ENCODE measurements at places on chromosomes 3 and 15. TPM values are rescaled to one million over a fixed set of nuclear protein-coding genes. Genes with fewer than 3 reads are reported as not detected.

GRCh38 chr3:73432023-73432705, 192.6 kb downstream of the PDZRN3 start:
- DNase-seq: peak; percentile 69
- no peaks in the 10 kb centered on the region for H3K27me3 ChIP-seq
- peak overlapping the region; percentile 18 for H3K4me3 ChIP-seq
- H3K4me1 ChIP-seq: peaks cover 92% of the 10 kb centered on the region
- H3K27ac ChIP-seq: peak overlapping the region; percentile 21

GRCh38 chr3:127110982-127111693, 81.8 kb upstream of the PRR23E start:
- no peak overlapping the region for H3K27ac ChIP-seq
- H3K4me3 ChIP-seq: no peak overlapping the region
- DNase-seq: no peak
- no peaks in the 10 kb centered on the region for H3K4me1 ChIP-seq
- no peaks in the 10 kb centered on the region for H3K27me3 ChIP-seq

Gene CKMT1A
- polyA plus RNA-seq: 105 TPM

Gene GOLGA6A
- polyA plus RNA-seq: not detected

GRCh38 chr15:64443747-64444621, 16.4 kb upstream of the ZNF609 start:
- H3K27ac ChIP-seq: peak overlapping the region; percentile 37
- peak; percentile 9 for DNase-seq
- peaks cover 6% of the 10 kb centered on the region for H3K36me3 ChIP-seq
- H3K27me3 ChIP-seq: no peaks in the 10 kb centered on the region
- H3K4me1 ChIP-seq: peaks cover 21% of the 10 kb centered on the region
- no peak overlapping the region for H3K4me3 ChIP-seq

GRCh38 chr15:48825075-48825474, 14.2 kb upstream of the CEP152 start:
- no peak for DNase-seq
- H3K4me1 ChIP-seq: no peaks in the 10 kb centered on the region
- no peaks in the 10 kb centered on the region for H3K27me3 ChIP-seq
- H3K36me3 ChIP-seq: no peaks in the 10 kb centered on the region

DNA sequence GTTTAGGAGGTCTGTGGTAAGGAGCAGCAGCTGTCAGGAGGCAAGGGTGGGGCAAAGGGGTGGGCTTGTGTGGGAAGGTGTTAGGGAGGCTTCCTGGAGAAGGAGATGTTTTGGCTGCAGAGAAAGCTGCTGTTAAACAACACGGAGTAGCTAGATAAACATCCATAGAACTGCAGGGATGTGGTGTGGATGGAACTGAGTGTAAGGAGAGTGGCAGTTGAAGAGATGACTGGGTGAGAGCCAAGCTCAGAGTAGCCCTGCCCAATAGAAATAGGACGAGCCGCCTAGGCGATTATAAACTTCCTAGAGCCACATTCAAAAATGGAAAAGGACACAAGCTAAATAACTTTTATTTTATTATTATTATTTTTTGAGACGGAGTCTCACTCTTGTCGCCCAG, 19.9 kb downstream of the RPLP1 start:
- H3K27me3 ChIP-seq: no peaks in the 10 kb centered on the region
- no peak for DNase-seq
- no peak overlapping the region for H3K27ac ChIP-seq
- no peaks in the 10 kb centered on the region for H3K36me3 ChIP-seq

DNA sequence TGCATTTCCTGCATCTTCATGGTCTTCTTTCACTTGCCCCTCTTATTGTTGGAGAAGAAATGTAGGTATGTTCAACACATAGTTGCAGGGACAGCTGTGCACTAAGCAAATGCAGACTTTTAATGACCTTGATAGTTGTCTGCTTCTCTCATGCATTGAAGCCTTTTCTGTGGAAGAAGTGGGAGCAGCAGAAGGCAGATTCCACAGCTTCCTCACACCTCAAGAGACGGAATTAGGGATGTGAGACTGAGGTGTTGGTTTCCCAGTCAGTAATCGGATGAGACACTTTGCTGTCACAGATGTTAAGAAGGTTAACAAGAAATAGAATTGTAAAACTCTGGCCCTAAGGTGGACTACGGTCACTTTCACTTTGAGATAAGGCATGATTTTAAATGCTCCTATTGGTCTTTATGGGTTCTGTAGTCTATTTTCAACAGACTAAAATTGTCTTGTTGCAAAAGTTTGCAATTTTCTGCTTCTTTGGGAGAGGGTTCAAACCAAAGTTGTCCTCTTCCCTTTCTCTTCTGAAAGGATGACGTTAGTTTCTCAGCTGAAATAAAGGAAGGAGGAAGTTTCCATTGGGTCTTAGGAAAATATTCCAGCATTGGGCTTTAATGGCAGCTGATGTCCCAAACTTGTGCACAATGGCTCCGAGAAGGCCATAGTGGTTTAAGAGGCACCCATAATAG, 117.4 kb downstream of the LPP start:
- no peak overlapping the region for H3K4me3 ChIP-seq
- peaks cover 97% of the 10 kb centered on the region for H3K4me1 ChIP-seq
- H3K36me3 ChIP-seq: no peaks in the 10 kb centered on the region
- DNase-seq: no peak
- H3K27me3 ChIP-seq: no peaks in the 10 kb centered on the region
- H3K27ac ChIP-seq: peak overlapping the region; percentile 94

- no peak overlapping the region for H3K4me3 ChIP-seq
- H3K4me1 ChIP-seq: no peaks in the 10 kb centered on the region
- H3K27ac ChIP-seq: no peak overlapping the region
- no peaks in the 10 kb centered on the region for H3K36me3 ChIP-seq
- no peaks in the 10 kb centered on the region for H3K27me3 ChIP-seq
- peak; percentile 64 for DNase-seq
These were observed 150.5 kb downstream of the CFAP20DC start for GRCh38 chr3:58899159-58899952.

GRCh38 chr3:103006526-103007183, 571.8 kb downstream of the ZPLD1 start:
- no peak overlapping the region for H3K4me3 ChIP-seq
- DNase-seq: no peak
- no peaks in the 10 kb centered on the region for H3K27me3 ChIP-seq
- no peaks in the 10 kb centered on the region for H3K36me3 ChIP-seq

DNA sequence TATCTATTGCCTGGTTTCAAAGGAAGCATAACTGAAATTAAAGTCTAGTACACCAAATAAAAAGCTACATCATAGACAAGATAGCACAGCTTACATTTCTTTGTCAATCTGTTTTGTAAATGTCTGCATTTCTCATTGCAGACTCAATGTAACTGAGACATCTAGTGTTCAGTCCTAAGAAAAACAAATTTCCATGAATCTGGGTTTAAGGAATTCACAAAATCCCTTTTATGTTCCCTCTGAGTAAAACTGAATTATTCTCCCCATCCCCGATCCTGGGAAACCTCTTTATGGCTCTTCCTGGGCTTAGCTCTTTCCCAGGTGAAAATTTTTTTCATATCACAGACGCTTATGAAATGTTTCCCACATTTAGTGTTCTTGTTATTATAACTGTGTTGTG, 21.6 kb upstream of the RASA2 start:
- no peaks in the 10 kb centered on the region for H3K27me3 ChIP-seq
- H3K4me3 ChIP-seq: no peak overlapping the region
- H3K27ac ChIP-seq: no peak overlapping the region
- DNase-seq: no peak
- peaks cover 3% of the 10 kb centered on the region for H3K4me1 ChIP-seq
- no peaks in the 10 kb centered on the region for H3K36me3 ChIP-seq

Gene FSIP1
- 12.6 TPM for polyA plus RNA-seq

Gene IGSF10
- polyA plus RNA-seq: 0.60 TPM

Gene PPP1R14D
- polyA plus RNA-seq: 211 TPM

DNA sequence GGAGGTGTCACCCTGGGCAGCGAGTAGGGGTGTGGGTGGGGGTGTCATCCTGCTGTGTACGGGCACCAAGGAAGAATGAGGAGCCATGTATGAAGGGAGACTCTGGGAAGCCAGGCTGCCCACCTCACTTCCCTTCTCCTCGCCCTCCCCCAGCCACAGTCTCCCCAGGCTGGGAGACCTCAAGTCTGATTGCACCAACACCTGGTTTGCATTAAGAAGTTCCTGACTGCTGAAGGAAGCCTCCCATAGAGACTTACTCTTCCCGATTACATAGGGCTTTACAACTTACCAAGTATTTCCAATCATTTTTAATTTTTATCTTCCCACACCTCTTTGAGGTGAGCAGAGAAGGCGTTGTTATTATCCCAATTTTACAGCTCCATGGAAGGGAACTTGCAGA, 29.5 kb upstream of the SMAD3 start:
- no peak overlapping the region for H3K27ac ChIP-seq
- no peak overlapping the region for H3K4me3 ChIP-seq
- DNase-seq: no peak

DNA sequence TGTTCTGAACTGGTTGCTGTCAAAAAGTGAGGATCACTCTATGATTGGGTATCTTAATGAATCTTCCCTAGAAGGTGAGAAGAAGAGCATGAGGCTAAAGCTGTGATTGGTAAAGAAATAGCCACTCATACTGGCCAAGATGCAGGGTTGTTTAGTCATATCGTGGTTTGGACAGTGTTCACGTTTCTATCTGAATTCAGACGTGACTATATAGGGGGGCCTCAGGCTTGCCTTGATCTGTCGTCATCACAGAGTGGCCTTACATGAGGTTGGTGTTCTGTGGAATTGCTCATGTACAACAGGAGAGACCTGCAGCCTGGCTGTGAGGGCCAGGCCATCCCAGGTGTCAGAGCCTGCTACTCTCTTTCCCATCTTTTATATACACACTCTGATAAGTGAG, 12.4 kb downstream of the RTP2 start:
- no peaks in the 10 kb centered on the region for H3K4me1 ChIP-seq
- no peaks in the 10 kb centered on the region for H3K27me3 ChIP-seq
- no peak overlapping the region for H3K4me3 ChIP-seq
- no peaks in the 10 kb centered on the region for H3K36me3 ChIP-seq
- DNase-seq: no peak

- no peak overlapping the region for H3K4me3 ChIP-seq
- H3K4me1 ChIP-seq: no peaks in the 10 kb centered on the region
- H3K36me3 ChIP-seq: no peaks in the 10 kb centered on the region
- H3K27ac ChIP-seq: no peak overlapping the region
- no peak for DNase-seq
These were observed 61.3 kb upstream of the VGLL4 start for GRCh38 chr3:11705049-11705448.

DNA sequence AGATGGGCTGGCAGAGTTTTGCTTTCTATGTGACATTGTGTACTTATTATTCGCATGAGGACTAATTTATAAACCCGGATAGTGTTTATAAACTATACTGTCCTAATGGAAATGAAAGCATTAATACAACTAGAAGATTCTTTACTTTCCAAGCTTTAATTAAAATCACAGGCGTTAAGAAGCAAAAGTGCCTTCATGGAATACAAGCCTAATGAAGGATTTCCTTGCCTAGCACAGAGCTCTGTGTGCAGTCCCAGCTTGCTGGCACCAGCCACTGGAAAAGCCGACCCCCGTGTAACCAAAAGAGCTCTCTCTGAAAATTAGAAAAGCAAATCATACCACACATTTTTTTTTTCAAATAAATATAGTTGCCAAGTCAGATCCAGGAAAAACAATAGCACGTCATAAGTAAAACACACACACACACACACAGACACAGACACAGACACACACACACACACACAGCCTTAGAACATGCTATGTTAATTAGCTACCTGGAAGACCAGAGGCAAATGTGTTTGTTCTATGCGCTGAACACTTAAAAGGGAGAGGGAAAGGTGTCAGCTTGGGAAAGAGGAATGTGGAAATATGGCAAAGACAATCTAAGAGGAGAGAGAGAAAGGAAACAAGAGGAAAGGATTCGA, 1084.2 kb downstream of the TUSC7 start:
- no peak for DNase-seq
- H3K4me3 ChIP-seq: no peak overlapping the region
- H3K36me3 ChIP-seq: no peaks in the 10 kb centered on the region
- H3K27me3 ChIP-seq: no peaks in the 10 kb centered on the region
- no peaks in the 10 kb centered on the region for H3K4me1 ChIP-seq
- H3K27ac ChIP-seq: no peak overlapping the region

DNA sequence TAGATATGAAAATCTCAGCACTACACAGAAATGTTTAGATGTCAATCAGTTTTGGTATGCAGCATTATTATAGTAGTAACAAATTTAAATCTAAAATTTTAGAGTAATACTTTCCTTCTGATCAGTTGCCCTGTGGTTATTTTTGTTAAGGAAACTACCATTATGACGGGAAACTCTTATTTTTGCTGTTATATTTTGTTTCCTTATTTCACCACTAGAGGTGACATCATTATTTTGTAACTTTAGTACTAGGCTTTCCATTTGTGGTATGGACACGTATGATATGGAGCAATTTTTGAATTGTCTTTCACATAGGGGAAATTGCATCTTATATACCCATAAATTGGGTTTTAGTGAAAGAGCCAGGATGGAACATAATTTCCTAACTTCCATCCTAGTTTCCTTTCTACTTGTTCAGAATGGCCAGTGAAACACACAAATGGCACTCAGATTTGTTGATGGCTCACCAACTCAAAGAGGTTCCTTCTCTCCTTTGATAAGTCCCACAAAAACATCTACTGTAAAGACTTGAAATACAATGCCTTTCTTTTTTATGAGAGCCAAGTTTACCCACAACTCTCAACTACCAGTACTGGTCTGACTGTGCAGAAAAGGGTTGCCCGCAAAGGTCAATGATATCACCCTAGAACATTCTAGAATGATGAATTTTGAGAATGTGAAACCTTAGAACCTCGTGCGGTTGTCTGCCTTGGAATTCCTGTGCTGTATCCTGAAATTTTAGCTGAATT, 19.4 kb upstream of the PPP4R2 start:
- H3K27ac ChIP-seq: no peak overlapping the region
- H3K4me3 ChIP-seq: no peak overlapping the region
- no peaks in the 10 kb centered on the region for H3K36me3 ChIP-seq
- DNase-seq: no peak

GRCh38 chr3:70517124-70517890, 204.9 kb upstream of the MDFIC2 start:
- no peaks in the 10 kb centered on the region for H3K4me1 ChIP-seq
- H3K27me3 ChIP-seq: no peaks in the 10 kb centered on the region
- no peak overlapping the region for H3K27ac ChIP-seq
- H3K4me3 ChIP-seq: no peak overlapping the region
- no peaks in the 10 kb centered on the region for H3K36me3 ChIP-seq

Gene C3orf49
- not detected for polyA plus RNA-seq

Gene ITIH1
- not detected for polyA plus RNA-seq

Gene ADAMTS17
- 0.60 TPM for polyA plus RNA-seq

- H3K4me3 ChIP-seq: no peak overlapping the region
- H3K27me3 ChIP-seq: no peaks in the 10 kb centered on the region
These were observed 15.2 kb downstream of the TPM1 start for GRCh38 chr15:63057468-63058345.

Gene DCLK3
- 0.12 TPM for polyA plus RNA-seq

DNA sequence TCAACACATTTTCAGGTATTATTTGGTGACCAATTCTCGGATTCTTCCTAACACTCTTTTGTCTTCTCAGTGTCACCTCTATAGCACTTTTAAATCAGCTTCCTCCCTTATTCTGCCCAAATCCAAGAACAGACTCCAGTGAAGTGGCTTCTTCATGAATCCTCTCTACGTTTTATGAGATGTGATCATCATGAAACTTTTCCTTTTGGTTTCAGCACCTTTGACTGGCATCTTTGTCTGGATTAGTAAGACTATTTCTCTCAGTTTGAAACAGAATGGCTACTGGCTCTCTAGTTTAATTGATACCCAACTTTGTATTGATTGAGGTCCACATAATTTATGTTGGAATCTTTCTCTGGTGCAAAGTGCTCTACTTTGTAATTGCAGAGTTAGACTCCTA, 45.6 kb downstream of the CMC1 start:
- H3K27me3 ChIP-seq: no peaks in the 10 kb centered on the region
- H3K4me3 ChIP-seq: no peak overlapping the region
- DNase-seq: no peak

Data from sigmoid colon (tissue), 7 donors.